ENCODE measurements at places on chromosomes 1 and 21.
A peak's percentile ranks its signal among the peaks of the same experiment; 100 is the strongest.

DNA sequence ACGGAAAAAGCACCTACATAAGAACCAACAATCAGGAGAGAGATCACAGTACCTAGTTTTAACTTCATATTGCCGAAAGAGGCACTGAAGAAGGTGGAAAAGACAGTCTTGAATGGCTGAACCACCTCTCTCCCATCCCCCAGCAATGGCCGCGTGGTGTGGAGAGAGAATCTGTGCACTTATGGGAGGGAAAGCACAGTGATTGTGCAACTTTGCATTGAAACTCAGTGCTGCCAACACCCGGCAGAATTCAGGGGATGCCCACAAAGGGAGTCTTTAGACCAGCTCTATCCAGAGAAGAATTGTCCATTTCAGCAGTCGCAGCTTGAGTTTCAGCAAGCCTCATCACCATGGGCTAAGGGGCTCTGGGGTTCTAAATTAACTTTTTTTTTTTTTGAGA is 186.3 kb upstream of the USP25 start:
- DNase-seq, result no peak

GRCh38 chr1:66247415-66248208 is 286.3 kb upstream of the SGIP1 start:
- no peak for DNase-seq

DNA sequence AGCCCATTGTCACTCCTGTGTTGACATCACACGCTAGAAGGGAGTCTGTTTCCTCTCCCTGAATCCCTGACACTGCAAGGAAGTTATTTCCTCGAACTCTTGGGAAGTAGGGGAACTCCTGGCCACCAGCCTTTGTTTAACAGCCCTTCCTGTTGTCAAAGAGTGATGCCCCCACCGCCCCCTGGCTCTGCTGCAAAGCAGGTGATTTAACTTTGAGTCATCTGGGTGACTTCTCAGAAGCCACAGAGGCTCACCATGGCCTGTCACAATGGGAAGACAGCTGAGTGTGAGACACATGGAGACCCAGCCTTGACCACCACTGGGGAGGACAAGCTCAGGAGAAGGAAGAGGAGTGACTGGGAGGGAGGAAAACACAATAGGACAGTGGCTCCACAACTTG is 182.8 kb downstream of the PSMG1 start:
- no peak for DNase-seq

DNA sequence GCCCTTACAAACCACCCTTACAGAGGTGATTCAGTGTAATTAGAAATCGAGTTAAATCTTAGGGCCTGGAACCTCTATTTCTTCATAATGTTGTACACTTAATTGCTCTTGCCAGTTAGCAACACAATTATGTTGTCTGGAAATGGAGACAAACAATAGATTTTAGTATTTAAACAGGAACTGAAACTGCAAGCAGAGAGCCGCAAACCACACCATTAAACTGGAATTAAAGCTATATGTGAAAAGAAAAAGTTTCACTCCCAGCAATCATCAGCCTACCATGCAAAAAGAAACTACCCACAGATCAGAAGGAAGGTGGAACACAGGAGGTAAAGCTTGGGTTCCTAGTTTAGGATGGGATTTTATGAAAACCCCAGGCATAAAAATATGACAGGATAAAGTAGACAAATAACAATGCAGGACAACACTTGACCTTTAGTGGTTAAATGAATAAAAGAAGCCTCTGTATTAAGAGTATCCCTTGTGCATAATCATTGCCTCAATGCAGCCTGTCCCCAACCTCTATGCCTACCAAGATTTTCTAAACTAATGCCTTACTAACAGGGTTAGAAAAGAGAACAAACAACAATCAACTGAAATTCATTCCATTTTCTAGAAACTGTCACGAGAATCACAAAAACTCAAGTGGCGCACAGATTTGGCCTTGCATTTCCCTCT is 304.3 kb upstream of the ESRRG start:
- no peak for DNase-seq

- no peak for DNase-seq
Observed at GRCh38 chr1:17744666-17745478, 10.3 kb upstream of the ACTL8 start.

DNA sequence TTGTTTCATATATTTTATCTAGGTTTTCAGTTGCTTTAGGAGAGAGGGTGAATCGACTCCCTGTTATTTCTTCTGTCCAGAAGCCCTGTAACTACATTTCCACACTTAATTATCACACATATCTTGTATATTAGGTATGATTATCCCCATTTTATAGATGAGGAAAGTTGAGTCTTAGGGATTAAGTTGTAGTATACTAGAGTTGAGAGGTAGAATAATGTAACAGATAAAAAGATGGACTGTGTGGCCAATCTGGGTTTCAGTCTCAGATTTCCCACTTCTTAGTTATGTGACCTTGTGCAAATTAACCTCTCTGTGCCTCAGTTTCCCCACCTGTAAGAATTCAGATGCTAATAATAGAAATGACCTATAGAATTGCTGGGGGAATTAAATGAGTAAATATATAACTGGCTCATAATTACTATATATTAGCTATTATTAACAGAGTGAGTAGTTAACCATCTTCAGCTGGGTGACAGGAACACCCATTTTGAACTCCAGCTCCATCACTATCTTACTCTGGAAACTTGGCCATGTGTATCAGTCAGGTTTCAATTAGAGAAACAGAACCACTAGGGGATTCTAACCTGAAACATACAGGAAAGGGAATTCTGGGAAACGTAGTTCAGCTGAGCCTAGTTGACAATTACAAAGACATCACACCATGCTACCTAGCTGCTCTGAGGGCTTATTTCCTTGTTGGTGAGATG is 20.4 kb upstream of the FOXO6 start:
- DNase-seq, result no peak

- DNase-seq, result no peak
Observed at GRCh38 chr1:57857809-57858208, 433.9 kb upstream of the DAB1 start.

DNA sequence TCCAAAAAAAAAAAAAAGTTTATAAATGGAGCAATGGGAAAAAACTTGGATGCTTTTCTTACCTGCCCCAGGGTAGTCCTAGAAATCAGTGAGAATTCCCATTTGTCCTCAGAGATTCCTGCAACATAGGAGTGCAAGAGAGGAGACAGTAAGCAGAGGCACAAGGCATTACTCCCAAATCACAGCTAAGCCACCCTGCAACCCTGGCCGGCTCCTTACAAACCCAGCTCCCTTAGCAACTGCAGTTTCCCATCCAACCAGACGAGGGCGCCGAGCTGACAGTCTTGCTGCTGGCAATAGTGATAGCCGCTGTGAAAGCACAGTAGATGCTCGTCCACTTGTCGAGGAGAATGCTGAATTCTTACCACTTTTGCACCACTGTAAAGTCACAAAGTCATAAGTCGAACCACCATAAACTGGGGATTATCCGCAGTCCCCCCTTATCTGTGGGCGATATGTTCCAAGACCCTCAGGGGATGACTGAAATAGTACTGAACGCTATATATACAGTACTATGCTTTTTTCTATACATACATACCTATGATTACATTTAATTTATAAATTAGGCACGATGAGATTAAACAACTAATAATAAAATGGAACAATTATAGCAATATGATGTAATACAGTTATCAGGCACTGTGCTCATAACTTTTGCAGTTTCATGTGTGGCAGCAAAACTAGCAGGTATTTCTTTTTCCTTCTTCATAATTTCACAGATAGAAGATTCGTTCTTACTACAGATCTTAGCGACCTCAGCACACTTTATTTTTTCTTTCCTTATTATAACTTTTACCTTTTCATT is 6.0 kb upstream of the PITHD1 start:
- peak; percentile 80 for DNase-seq

DNA sequence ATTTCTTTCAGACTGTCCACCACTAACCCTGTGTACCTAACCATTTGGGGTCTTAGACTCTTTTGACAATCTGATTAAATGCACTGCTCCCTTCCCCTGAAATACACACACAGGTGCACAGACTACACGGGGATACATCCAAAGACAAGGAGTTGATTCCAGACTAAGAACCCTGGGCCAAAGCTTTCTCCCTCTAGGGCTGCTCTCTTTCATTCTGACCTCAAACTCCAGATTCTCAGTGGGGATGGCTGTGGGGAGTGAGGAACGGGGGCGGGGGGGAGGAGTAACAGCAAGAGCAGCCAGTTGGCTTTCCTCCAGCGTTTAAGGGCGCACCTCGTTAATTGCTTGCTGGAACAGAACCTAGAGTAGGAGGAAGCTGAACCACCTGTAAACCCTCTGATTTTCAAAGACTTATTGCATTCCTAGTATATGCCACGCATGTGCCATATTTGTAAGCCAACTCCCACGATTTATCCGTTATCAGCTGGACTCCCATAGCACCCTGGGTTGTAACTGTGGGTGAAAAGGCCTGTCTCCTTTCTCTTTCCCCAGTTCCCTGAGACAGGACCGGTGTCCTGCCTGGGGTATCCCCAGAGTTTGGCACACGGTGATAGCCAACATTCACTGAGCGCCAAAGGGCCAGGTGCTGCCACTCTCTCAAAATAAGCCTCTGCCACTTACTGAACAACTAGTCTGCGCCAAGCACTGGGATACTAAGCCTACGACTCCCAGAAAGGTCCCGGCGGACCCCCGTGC is 920 bp downstream of the MTHFR start:
- no peak for DNase-seq

DNA sequence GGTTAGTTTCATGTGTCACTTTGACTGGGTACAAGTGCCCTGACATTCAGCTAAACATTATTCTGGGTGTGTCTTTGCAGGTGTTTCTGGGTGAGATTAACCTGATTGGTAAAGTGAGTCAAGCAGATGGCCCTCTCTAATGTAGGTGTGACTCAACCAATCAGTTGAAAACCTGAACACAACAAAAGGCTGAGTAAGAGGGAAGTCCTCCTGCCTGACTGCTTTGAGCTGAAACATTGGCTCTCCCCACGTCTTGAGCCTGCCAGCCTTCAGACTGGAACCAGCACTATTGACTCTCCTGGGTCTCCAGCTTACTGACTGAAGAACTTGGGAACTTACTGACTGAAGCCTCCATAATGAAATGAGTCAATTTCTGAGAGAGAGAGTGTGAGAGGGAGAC is 70.0 kb upstream of the C21orf91 start:
- DNase-seq, result no peak

Data from activated CD8-positive, alpha-beta memory T cell treated with anti-CD3 and anti-CD28 coated beads for 48 hours (primary cell).